ENCODE measurements at places on chromosomes 6 and 20.

- no peak for DNase-seq
Measured at GRCh38 chr20:59812286-59813125, 120.9 kb downstream of the SYCP2 start.

DNA sequence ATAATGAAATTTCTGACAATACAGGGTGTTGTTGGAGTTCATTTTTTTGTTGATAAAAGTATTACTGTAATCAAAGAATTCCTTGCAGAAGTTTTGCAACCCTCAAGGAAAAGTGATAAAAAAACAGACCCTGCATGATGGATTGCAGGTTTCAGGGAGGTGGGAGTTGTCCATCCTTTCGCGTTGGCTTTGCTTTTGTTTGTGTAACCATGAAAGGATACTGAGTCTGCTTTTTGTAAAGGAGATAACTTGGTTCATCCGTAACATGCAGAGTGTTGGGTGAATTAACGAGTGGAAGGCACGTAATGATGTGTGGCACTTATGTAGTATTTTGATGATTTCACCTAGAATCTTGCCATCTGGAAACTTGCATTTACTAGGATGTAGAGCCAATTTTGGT lies 23.6 kb downstream of the FOXO3 start:
- DNase-seq, result no peak

GRCh38 chr6:2861060-2861821 lies 19.6 kb upstream of the SERPINB1 start:
- DNase-seq, result no peak

GRCh38 chr6:152863618-152864326 lies 113.2 kb downstream of the VIP start:
- DNase-seq, result peak; percentile 61

GRCh38 chr6:150705392-150705791 lies 105.7 kb downstream of the PLEKHG1 start:
- DNase-seq, result no peak

GRCh38 chr6:130244728-130245127 lies 22.0 kb upstream of the SAMD3 start:
- DNase-seq, result no peak

- no peak for DNase-seq
Measured at GRCh38 chr6:85240787-85241385, 209.0 kb upstream of the NT5E start.

DNA sequence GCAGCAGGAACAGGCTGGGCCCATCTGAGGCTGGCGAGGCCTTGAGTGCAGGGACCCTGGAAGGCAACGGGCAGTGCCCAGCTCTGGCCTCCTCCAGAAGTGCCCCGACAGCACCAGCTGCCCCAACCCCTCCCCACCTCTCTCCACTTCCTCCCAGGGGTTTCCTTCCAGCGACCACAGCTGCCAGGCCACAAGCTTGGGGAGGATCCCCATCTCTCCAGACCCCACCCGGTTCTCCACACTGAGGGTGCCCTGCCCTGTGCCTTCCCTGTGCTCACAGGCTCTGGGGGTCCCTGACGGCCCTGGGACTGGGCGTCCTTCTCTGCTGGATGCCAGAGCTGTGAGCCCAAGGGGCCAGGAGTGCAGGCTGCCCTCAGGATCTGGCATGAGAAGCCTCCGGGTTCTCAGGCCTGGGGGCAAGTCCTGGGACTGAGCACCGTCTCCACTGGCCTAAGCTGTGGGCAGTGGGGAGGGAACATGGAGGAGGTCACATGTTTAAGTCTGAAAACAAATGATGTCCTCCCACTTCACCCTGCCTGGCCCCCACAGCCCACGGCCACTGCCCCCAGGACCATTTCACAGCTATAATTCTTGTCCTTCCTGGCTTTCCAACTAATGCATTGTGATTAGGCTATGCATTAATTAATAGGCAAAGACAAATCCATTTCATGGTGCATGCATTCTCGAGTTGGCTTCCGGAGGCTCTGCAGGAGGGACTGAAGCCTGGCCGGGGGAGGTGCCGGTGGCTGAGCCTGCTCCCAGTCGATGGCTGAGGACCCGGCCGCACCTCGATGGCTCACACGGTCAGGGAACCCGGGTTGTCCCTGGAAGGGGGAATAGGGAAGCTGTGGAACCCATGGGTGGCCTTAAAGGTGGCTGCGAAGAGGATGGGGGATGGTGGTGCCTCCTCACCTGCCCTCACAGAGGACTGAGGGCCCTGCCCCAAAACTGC lies 24.4 kb downstream of the BHLHE23 start:
- no peak for DNase-seq

GRCh38 chr6:3117912-3118352 lies 579 bp upstream of the BPHL start:
- DNase-seq, result no peak

- no peak for DNase-seq
Measured at GRCh38 chr6:17932330-17932852, 55.0 kb downstream of the KIF13A start.

DNA sequence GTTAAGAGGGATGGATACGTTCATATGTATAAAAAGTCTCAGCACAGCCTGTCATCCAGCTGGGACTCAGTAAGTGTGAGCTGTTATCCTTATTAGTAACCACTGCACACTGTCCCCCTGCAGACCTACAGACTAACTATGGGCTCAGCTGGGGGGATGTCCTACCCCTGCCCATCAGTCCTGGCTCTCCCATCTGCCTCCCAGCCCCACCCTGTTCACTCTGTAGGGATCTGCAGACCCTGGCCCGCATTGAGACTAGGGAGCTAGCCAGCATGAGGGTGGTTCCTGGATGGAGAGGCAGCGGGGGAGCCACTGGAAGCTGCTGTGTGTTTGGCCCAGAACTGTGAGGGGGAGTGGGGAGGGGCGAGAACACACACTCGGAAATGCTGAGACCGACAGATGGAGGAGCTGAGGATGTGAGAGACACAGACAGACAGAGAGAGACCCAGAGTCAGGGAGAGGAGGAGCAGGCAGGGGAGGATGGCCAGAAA lies 17.1 kb downstream of the XKR7 start:
- no peak for DNase-seq

- DNase-seq, result no peak
Measured at GRCh38 chr6:31115941-31116560, 1.5 kb downstream of the PSORS1C1 start.

DNA sequence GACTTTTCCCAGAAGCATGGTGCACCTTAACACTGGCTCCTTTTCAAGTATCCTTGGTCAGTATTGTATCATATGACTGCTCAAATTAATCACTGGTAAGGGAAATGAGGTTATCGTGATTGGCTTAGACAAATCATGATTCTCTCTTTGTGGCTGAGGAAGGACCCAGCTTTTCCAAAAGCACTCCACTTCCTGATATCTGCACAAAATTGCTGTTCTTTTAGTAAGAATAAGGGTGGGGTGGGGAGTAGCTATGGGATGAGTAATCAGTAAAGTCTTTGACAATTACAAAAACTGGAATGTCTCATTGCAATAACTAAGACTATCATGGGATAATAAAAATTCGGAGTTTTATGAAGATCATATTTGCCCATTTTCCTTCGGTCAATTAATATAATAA lies 9.0 kb upstream of the RIPPLY2 start:
- no peak for DNase-seq

DNA sequence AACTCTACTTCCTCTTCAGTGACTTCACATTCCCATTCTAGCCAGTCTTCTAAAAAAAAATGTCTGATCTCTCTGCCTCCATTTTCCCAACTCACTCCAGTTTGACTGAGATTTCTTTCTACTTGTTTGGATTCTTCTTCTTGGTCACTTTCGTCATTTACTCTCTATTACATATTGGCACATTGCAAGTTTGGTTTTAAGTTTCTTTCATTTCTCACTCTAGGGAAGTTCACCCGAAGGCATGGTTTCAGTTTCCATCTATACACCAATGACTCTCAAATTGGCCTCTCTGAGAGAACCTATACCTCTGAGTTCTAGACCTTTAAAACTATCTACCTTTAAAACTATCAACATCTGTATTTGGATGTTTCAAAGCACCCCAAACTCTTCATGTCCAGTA lies 51.3 kb downstream of the CD109 start:
- DNase-seq, result no peak

GRCh38 chr6:33082702-33083101 lies 6.9 kb downstream of the HLA-DPB1 start:
- DNase-seq, result no peak

- DNase-seq, result no peak
Measured at GRCh38 chr6:71410164-71410566, 121.6 kb downstream of the OGFRL1 start.

DNA sequence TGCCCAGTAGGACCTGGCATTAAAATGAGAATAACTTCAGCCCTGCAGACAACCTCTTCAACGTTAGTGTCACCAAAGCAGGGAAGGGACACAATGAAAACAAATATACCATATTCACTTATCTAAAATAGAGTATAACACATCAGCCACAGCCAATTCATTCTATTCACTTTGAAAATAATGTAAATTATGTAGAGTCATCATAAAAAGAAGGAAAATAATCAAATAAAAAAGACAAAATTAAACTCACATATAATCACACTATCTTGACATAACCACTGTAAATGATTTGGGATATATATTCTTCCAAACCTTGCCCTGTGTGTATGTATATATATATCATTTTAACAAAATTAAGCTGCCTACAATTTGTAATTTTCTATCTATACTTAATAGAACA lies 78.1 kb upstream of the HEY2 start:
- DNase-seq, result no peak

GRCh38 chr6:147078106-147078505 lies 126.1 kb upstream of the STXBP5 start:
- DNase-seq, result no peak

DNA sequence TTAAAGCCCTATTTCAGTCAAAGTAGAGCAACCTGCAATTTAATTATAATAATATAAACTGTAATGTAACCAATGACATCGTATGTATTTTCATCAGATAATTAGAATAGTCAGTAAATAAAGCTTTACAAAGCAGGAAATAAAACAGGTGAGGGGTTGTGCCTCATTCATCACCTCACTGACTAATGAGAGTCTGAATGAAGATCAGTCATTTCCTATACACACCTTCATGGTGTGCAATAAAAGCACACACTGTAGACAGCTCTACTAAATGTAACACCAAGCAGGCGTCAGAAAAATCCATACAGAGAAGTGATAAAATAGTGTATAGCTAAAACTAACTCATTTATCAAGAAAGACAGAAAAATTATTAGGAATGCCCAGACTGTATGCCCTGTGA lies 105.9 kb downstream of the MAN1A1 start:
- no peak for DNase-seq

- no peak for DNase-seq
Measured at GRCh38 chr6:122416825-122417224, 17.4 kb downstream of the HSF2 start.

- peak; percentile 61 for DNase-seq
Measured at GRCh38 chr6:292506-293192, 362 bp downstream of the DUSP22 start.
